Type B pancreatic cell (in vitro differentiated cells): ENCODE measurements at places on chromosomes 5 and 9. TPM values are rescaled to one million over a fixed set of nuclear protein-coding genes. Genes with fewer than 3 reads are reported as not detected.

SLC34A1 gene
- 0.12 and 0.22 TPM in 2 replicates for total RNA-seq

- no peak overlapping the region for H3K27ac ChIP-seq
- no peak for DNase-seq
- H3K4me3 ChIP-seq, result no peak overlapping the region
Observed at GRCh38 chr9:92608909-92609445, 61.0 kb downstream of the IPPK start.

GRCh38 chr5:170418736-170419135, 29.6 kb upstream of the KCNMB1 start:
- no peak for DNase-seq
- no peaks in the 10 kb centered on the region for H3K36me3 ChIP-seq
- no peak overlapping the region for H3K4me3 ChIP-seq
- H3K27ac ChIP-seq, result no peak overlapping the region

- no peaks in the 10 kb centered on the region for H3K27me3 ChIP-seq
- peak overlapping the region; percentile 83 for H3K27ac ChIP-seq
- H3K36me3 ChIP-seq, result peaks cover 29% of the 10 kb centered on the region
- peak overlapping the region; percentile 44 for H3K4me3 ChIP-seq
Observed at GRCh38 chr9:95091601-95092261, 225.8 kb downstream of the FANCC start.

GRCh38 chr9:1101846-1102641, 51.9 kb downstream of the DMRT2 start:
- no peak overlapping the region for H3K4me3 ChIP-seq
- no peak for DNase-seq
- no peak overlapping the region for H3K27ac ChIP-seq
- H3K36me3 ChIP-seq, result no peaks in the 10 kb centered on the region

FST gene
- 2.5 and 7.6 TPM in 2 replicates for total RNA-seq

PAPPA gene
- 1.2 and 11.0 TPM in 2 replicates for total RNA-seq

LIFR gene
- 15.6 and 32.7 TPM in 2 replicates for total RNA-seq

OSTF1 gene
- total RNA-seq, result 18.3 and 31.9 TPM in 2 replicates

- peaks cover 3% of the 10 kb centered on the region for H3K36me3 ChIP-seq
- H3K27me3 ChIP-seq, result peaks cover 14% of the 10 kb centered on the region
- no peak for DNase-seq
- no peak overlapping the region for H3K27ac ChIP-seq
- no peak overlapping the region for H3K4me3 ChIP-seq
Observed at GRCh38 chr9:82882138-82882537, 180.8 kb downstream of the RASEF start.

IGFBPL1 gene
- 9.7 and 26.7 TPM in 2 replicates for total RNA-seq

DNA sequence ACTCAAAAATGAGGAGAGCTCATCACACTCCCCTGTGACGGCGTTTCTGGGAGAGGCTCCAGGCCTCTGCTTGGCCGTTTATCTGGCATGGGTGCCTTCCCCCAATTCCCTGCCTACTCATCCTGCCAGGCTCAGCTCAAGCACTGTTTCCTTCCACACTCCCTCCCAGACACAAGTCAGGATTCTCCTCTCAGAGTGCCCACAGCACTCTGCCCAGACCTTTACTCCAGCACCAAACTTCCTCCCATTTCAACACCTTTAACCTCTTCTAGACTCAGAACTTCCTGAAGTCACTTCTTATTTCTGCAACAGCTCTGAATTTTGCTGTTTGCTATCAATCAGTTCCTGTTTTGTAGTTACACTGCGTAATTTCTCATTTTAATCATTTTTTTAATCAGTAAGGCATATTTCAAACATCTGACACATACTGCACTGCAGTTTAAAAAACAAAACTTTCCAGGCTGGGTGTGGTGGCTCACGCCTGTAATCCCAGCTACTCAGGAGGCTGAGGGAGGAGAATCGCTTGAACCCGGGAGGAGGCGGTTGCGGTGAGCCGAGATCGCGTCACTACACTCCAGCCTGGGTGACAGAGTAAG, 16.0 kb downstream of the TRMO start:
- DNase-seq, result no peak
- peaks cover 33% of the 10 kb centered on the region for H3K36me3 ChIP-seq
- H3K4me1 ChIP-seq, result peaks cover 5% of the 10 kb centered on the region
- H3K27me3 ChIP-seq, result no peaks in the 10 kb centered on the region
- H3K4me3 ChIP-seq, result no peak overlapping the region

DNA sequence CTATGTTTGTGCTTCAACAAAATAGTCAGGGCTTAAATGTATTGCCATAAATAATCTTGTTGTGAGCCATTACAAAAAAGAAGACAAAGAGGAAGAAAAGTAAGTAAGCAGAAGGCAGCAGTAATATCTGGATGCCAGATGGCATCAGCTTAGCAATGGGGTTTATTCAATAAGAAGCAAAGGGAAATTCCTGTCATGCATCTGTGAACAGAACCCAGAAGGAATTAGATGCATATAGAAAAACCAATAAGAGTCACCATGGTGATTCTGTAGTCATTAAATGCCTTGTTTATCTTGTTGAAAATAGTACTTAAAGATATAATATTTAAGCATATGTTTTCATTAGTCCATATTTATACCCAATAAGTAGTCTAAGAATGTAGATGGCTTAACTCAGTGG, 216.0 kb downstream of the ADAMTSL1 start:
- peaks cover 6% of the 10 kb centered on the region for H3K36me3 ChIP-seq
- DNase-seq, result no peak
- no peaks in the 10 kb centered on the region for H3K27me3 ChIP-seq
- H3K4me3 ChIP-seq, result no peak overlapping the region
- H3K27ac ChIP-seq, result no peak overlapping the region

TMEM232 gene
- 2.4 and 6.9 TPM in 2 replicates for total RNA-seq

- no peak for DNase-seq
- no peaks in the 10 kb centered on the region for H3K36me3 ChIP-seq
- H3K4me3 ChIP-seq, result peak overlapping the region; percentile 95
- H3K27ac ChIP-seq, result peak overlapping the region; percentile 55
- H3K4me1 ChIP-seq, result peaks cover 22% of the 10 kb centered on the region
- H3K27me3 ChIP-seq, result peaks cover 47% of the 10 kb centered on the region
Observed at GRCh38 chr5:129905473-129906176, 1.4 kb downstream of the CHSY3 start.

DNA sequence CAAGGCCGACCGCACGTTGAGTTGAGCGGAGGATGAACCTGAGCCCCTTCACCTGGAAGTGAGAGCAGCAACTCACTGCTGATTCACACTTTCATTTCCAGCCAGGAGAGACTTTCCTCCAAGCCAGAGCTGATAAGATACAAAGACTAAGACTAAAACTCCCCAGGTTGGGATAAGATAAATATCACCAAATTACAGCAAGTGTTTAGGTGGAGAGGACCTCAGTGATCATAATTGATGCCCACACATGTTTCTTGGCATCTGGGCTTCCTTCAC, 6.4 kb upstream of the NKD2 start:
- DNase-seq, result no peak
- H3K27ac ChIP-seq, result no peak overlapping the region

GRCh38 chr9:89497257-89497963, 503 bp downstream of the SEMA4D start:
- H3K27ac ChIP-seq, result peak overlapping the region; percentile 19
- peaks cover 13% of the 10 kb centered on the region for H3K4me1 ChIP-seq
- peak overlapping the region; percentile 90 for H3K4me3 ChIP-seq
- peaks cover under 1% of the 10 kb centered on the region for H3K36me3 ChIP-seq

DNA sequence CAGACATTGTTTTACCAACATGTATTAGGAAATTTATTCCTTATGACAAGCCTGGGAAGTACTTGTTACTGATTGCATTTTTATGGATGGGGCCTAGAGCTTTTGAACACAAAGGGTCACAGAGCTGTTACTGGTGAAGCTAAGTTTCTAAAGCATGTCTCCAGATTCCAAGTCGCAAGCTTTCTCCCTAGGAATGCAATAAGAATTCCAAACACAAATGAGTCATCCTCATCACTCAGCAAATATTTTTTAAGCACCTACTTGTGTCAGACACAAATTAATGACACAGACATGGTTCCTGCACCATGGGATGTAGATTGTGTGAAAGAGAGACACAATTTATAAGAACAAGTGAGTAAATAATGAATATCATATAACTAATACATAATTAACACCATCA, 11.0 kb upstream of the SH3RF2 start:
- no peak for DNase-seq
- no peak overlapping the region for H3K27ac ChIP-seq
- no peak overlapping the region for H3K4me3 ChIP-seq
- H3K27me3 ChIP-seq, result no peaks in the 10 kb centered on the region
- H3K36me3 ChIP-seq, result no peaks in the 10 kb centered on the region
- H3K4me1 ChIP-seq, result peaks cover 10% of the 10 kb centered on the region

- H3K36me3 ChIP-seq, result no peaks in the 10 kb centered on the region
- H3K4me3 ChIP-seq, result no peak overlapping the region
Observed at GRCh38 chr5:15069407-15069905, 197.9 kb upstream of the ANKH start.

DNA sequence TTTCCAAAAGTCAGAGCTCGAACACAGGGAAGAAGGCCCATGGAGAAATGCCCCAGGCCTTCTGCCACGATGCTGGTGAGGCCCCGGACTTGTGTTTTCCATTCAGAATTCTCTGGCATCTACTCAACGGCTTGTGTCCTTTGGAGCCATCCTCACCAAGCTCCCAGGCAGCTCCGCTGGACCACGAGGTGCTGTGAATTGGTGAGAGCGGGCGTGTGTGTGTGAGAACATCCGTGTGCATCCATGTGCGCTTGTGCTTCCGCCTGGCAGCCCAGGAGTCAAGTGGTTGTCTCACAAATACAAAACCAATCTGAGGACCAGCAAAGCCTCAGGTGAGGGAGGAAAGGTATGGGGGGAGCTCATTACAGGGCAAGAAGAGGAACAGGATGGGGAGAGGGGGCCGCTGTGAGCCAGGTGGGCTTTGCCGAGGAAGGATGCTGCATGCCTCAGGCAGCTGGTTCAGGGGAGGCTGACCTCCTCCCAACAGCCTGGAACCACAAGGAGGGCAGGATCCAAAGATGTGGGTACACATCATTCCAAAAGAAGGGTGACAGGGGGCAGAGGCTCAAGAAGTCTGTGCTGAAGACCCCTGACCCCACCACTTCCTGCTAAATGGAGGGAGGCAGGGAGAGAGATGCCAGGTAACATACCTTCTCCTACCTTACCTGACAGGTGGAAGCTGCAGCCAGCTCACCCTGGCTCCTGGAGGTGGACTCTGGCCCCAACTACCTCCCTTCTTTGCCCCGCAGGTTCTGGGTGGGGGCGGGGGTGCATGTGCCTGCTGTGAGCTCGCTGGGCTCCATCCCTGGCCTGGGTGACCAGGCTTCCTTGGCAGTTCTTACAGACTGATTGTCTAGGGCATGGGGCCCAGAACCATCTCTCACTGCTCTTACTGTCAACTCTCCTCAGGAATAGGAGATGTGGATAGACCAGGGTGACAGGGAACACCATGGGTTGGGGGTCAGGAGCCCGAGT, 196.3 kb downstream of the PAX5 start:
- H3K27ac ChIP-seq, result no peak overlapping the region
- H3K27me3 ChIP-seq, result peaks cover 33% of the 10 kb centered on the region
- H3K4me3 ChIP-seq, result no peak overlapping the region
- no peaks in the 10 kb centered on the region for H3K36me3 ChIP-seq
- H3K4me1 ChIP-seq, result peaks cover 4% of the 10 kb centered on the region

- H3K36me3 ChIP-seq, result peaks cover 13% of the 10 kb centered on the region
- peaks cover 6% of the 10 kb centered on the region for H3K27me3 ChIP-seq
- no peak for DNase-seq
- peaks cover 27% of the 10 kb centered on the region for H3K4me1 ChIP-seq
- peak overlapping the region; percentile 99 for H3K4me3 ChIP-seq
Observed at GRCh38 chr9:89312222-89312571, 1.2 kb downstream of the CKS2 start.

GRCh38 chr9:107562798-107563197, 73.2 kb upstream of the KLF4 start:
- H3K27me3 ChIP-seq, result peaks cover 16% of the 10 kb centered on the region
- no peak overlapping the region for H3K4me3 ChIP-seq
- no peak overlapping the region for H3K27ac ChIP-seq
- no peaks in the 10 kb centered on the region for H3K36me3 ChIP-seq

FBXO10 gene
- total RNA-seq, result 10.5 and 18.5 TPM in 2 replicates

DNA sequence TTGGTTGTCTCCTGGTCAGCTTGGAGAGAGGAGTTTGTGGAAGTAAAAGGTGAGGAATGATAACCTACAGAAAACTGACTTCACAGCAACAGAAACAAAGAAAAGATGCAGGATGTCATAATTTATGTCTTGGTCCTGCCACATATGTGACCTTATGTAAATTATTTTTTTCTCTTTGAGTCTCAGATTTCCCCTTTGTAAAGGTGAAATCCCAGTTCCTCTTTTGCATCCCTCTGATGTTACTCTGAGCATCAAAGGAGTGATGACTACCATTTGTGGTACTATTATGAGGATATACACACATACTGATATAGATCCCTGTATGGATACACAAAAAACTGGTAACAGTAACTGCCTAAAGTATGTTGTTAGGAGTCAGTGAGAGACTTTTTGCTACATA, 1.4 kb upstream of the THG1L start:
- DNase-seq, result no peak
- H3K36me3 ChIP-seq, result peaks cover 4% of the 10 kb centered on the region
- H3K4me3 ChIP-seq, result no peak overlapping the region
- no peak overlapping the region for H3K27ac ChIP-seq
- H3K27me3 ChIP-seq, result no peaks in the 10 kb centered on the region

GRCh38 chr5:69237877-69238276, 3.2 kb downstream of the CDK7 start:
- peaks cover 36% of the 10 kb centered on the region for H3K36me3 ChIP-seq
- H3K27ac ChIP-seq, result no peak overlapping the region
- H3K4me1 ChIP-seq, result peaks cover 20% of the 10 kb centered on the region
- peak overlapping the region; percentile 84 for H3K4me3 ChIP-seq
- H3K27me3 ChIP-seq, result no peaks in the 10 kb centered on the region

DNA sequence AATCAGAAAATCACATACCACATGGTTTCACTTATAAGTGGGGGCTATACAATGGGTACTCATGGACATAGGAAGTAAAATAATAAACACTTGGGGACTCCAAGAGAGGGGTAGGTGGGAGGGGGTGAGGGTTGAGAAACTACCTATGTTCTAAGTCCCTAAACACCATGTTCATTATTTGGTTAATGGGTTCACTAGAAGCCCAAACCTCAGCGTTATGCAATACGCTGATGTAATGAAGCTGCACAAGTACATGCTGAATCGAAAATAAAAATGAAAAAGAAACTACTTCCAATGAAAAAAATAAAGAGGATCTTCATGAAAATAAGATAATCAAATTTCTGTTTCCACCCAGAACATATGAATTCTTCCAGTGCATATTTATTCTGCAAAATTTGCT, 208.5 kb downstream of the TMEM161B start:
- DNase-seq, result no peak
- H3K4me3 ChIP-seq, result no peak overlapping the region
- no peak overlapping the region for H3K27ac ChIP-seq
- no peaks in the 10 kb centered on the region for H3K27me3 ChIP-seq

- DNase-seq, result no peak
- H3K4me1 ChIP-seq, result no peaks in the 10 kb centered on the region
- no peak overlapping the region for H3K27ac ChIP-seq
- no peaks in the 10 kb centered on the region for H3K27me3 ChIP-seq
- no peak overlapping the region for H3K4me3 ChIP-seq
- H3K36me3 ChIP-seq, result peaks cover 10% of the 10 kb centered on the region
Observed at GRCh38 chr9:17216646-17217045, 81.8 kb downstream of the CNTLN start.

- no peak overlapping the region for H3K4me3 ChIP-seq
- H3K27ac ChIP-seq, result no peak overlapping the region
- H3K4me1 ChIP-seq, result no peaks in the 10 kb centered on the region
- no peak for DNase-seq
Observed at GRCh38 chr5:41524174-41524573, 13.8 kb upstream of the PLCXD3 start.
